ENCODE measurements at places on chromosomes 1 and 21.

DNA sequence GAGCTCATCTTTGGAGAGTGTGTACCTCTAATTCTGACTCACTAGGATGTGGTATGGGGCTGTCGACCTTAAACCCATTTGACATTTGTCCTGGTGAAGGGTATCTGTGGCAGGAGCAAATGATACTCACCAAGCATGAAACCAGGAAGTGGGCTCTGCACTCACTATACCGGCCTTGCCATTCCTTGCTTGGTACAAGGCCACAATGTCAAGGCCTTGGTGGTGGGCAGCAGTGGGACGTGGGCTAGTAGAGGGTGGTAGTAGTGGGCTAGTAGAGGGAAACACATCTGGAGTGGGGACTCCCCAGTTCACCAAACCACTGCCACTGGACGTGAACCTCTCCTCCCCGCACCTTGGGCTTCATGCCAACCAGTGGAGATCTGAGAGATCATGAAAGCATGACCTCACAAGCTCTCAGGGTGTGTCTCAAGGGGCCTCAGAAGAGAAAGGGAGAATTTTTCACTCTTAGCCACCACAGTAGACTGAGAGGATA is 11.5 kb downstream of the TNFSF4 start:
- no peaks in the 10 kb centered on the region for H3K36me3 ChIP-seq
- no peak overlapping the region for H3K27ac ChIP-seq
- no peak for DNase-seq
- H3K4me1 ChIP-seq, result peaks cover 5% of the 10 kb centered on the region
- H3K27me3 ChIP-seq, result no peaks in the 10 kb centered on the region

GRCh38 chr1:241998412-241998921 is 431 bp downstream of the MAP1LC3C start:
- no peaks in the 10 kb centered on the region for H3K36me3 ChIP-seq
- H3K27me3 ChIP-seq, result no peaks in the 10 kb centered on the region
- DNase-seq, result peak; percentile 69
- peaks cover 10% of the 10 kb centered on the region for H3K4me1 ChIP-seq
- H3K4me3 ChIP-seq, result peak overlapping the region; percentile 72

- no peak for DNase-seq
- no peak overlapping the region for H3K4me3 ChIP-seq
- H3K4me1 ChIP-seq, result peaks cover 5% of the 10 kb centered on the region
- H3K27me3 ChIP-seq, result no peaks in the 10 kb centered on the region
Measured at GRCh38 chr1:180672505-180672904, 40.7 kb downstream of the XPR1 start.

DNA sequence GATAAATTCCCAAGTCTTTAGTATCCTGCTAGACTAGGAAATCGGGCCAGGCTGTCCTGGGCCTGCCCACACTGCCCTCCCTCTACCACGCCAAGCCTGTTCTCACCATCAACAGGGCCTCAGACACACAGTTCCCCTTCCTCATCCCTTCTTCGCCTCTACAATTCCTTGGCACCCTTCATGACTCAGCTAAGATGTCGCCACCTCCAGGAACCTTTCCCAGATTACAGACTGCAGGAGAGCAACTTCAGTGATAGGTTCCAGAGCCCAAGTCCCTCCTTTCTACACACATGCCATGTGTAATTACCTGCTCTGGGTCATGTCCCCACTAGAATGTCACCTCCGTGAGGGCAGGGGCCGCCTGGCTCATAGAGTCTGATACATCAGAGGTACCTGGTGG is 3.3 kb downstream of the RIMS3 start:
- no peak overlapping the region for H3K4me3 ChIP-seq
- no peaks in the 10 kb centered on the region for H3K36me3 ChIP-seq
- no peak overlapping the region for H3K27ac ChIP-seq
- DNase-seq, result no peak

GRCh38 chr1:30768830-30769718 is 11.5 kb upstream of the LAPTM5 start:
- no peaks in the 10 kb centered on the region for H3K36me3 ChIP-seq
- no peak for DNase-seq
- H3K27me3 ChIP-seq, result no peaks in the 10 kb centered on the region

DNA sequence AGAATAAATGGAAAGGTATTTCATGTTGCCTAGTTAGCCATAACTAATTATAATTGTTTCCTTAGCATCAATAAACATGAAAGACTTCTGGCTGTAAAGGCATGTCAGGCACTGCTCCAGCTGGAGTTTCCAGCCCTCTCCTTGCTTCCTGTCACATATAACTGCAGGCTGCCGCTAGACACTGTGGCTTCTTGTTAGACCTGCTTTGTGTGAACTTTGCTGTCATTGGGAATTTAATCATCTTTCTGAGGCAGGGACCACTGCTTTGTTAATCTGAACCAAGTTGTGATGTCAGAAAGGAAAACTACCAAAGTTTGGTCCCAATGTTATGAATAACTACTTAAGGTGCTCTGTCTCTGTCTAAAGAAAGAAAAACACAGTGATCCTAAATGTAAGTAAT is 90.3 kb upstream of the DUSP10 start:
- H3K27me3 ChIP-seq, result peaks cover 12% of the 10 kb centered on the region
- H3K4me3 ChIP-seq, result no peak overlapping the region
- H3K27ac ChIP-seq, result peak overlapping the region; percentile 72

DNA sequence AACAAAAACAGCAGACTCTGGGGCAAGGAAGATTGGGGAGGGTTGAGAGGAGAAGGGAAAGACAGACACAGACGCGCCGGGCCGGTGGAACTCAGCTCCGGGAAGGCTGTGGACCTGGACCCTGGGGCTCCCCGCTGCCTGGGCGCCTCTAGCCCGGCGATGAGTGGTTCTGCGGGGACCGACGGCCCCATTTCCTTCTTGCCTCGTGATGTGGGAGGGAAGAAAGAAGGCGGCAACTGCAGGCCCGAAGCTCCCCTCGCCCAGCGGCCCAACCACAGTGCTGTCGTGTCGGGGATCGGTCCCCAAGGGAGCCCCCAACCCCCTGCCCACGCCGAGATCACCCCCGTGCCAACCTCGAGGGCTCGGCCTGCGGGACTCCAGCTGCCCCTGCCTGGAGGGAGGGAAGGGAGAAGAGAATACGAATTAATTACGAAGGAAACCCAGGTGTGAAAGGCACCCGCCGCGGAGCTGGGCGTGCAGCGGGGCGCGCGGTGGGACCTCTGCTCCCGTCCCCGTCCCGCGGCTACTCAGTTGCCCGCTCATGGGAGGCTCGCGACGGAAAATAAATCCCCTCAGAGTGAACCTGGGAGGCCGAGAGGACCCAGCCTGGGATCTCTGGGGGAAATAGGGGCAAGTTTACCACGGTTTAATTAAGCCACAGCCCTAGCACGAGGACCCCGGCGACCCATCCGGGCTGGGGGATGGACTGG is 7.4 kb downstream of the FOXD3 start:
- peaks cover 5% of the 10 kb centered on the region for H3K4me1 ChIP-seq
- H3K27me3 ChIP-seq, result peaks cover 95% of the 10 kb centered on the region
- no peak for DNase-seq
- H3K4me3 ChIP-seq, result peak overlapping the region; percentile 16
- H3K36me3 ChIP-seq, result no peaks in the 10 kb centered on the region
